ENCODE measurements at places on chromosomes 4 and X.

DNA sequence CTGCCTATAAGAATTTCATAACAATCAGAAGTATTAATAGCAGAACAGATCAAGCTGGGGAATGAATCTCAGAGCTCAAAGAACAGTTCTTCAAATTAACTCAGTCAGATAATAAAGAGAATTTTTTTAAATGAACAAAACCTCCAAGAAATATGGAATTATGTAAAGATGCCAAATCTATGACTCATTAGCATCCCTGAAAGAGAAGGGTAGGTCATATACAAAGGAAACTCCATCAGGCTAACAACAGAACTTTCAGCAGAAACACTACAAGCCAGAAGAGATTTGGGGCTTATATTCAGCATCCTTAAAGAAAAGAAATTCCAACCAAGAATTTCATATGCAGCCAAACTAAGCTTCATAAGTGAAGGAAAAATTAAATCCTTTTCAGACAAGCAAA, 28.6 kb downstream of the CBR4 start:
- no peak for DNase-seq

- no peak for DNase-seq
Observed at GRCh38 chr4:21888195-21888976, 60.2 kb downstream of the KCNIP4 start.

- DNase-seq, result no peak
Observed at GRCh38 chr4:85842540-85842939, 367.6 kb downstream of the ARHGAP24 start.

DNA sequence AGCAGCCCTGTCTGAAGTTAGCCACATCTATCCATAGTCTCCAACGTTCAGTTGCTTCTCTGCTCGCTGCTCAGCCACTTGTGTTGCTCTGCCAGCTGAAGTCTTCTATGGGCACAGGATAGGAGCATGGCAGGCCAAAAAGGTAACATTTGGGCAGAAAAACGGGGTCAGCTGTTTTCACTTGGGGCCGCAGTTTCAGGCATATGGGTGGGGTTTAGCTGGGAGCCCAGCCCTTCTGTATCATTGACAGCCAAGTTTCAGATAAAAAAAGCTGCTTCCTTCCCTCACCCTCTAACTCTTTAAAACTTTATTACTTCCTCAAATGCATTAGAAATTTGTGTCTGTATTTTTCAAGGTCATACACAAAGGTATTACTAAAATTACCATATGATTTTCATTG, 18.4 kb upstream of the MANBA start:
- no peak for DNase-seq

- DNase-seq, result no peak
Observed at GRCh38 chrX:153446950-153447580, 1.2 kb upstream of the TREX2 start.

GRCh38 chr4:90126805-90127204, 389 bp upstream of the CCSER1 start:
- no peak for DNase-seq

DNA sequence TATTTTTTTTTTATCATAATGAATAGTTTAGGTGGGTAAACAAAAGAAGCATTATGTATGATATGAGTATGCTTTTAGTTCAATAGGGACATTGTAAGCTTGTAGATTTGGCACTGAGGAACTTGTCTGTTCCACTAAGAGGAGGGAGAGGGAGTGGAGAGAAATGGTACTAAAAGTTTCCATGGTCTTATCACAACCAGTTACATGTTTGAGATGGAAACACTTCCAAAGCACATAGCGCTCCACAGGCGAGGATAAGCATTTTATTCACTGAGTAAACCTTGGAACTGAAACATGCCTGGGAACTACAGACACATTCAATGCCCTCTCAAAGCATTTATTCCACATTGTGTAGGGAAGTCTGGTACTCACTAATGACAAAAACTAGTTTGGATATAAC, 15.5 kb downstream of the MYOZ2 start:
- DNase-seq, result no peak

DNA sequence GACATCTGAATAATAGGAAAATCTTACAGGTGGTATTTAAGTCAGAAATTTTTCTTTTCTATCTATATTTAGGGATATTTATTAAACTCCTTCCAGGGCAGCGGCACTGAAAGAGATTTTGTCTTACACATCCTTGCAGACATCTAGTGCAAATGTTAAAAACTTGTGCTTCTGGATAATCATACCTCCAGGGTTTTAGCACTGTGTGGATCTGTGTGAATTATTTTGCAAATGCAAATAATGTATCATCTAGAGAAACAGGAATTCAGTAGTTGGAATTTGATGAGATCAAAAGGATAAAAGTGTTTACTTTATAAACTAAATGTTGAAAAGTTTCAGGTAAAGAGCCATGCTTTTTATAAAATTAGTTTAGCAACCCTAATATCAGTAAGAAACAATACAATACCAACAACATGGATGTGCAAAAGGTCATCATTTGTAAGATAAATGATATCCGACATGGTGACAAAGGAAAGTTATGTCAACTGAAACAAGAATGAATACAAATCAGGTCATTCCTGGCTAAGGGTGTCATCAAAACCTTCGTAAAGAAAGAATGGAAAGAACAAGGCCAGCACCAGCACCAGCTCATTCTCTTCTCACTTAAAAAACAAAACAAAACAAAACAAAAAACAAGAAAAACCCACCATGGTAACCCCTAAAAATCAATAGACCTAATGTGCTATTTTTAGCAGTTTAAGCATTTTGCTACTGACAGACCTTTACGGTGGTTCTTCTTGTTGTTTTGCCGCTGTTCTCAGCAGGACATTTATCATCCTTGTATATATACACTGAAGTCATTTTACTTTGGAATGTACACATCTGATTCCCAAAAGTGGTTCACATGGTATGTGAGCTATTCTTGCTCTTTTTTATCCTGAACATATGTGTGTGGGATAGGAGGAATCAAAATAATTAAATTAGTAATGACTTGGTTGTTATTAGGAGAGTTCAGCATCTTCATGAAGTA, 219.7 kb upstream of the NDST3 start:
- DNase-seq, result no peak

DNA sequence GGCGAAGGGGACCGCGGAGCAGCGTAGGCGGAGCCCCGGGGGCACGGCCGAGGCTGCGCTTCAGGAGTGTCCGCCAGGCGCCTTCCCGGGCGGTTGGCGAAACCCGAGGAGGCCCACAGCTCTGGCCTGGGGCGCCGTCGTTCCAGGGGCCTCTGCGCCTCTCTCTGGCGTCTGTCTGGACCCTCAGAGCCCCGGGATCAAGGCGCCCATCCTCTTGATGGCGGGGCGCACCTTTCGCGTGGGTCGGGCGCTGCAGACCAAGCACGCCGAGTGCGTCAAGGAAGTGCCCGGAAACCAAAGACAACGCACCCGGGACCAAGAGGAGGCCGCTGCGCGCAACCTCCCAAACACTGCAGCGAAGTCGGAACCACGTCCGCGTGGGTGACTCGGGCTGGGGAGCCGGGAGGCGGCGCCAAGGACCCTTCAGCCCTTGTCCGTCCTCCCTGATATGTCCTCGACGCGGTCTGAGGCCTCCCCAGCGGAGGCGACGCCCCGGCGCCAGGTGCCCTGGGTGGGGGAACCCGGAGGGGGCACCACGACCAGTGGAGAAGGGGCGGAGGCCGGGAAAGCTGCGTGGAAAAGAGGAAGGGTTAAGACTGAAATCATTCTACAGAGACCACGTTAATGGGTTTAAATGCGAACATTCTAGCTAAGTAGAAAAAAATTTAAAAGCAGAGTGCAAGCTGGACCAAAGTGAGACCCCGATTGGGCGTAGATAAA, 9.9 kb downstream of the HMX1 start:
- no peak for DNase-seq

- DNase-seq, result no peak
Observed at GRCh38 chrX:135112096-135112729, 8.1 kb downstream of the ETDB start.

GRCh38 chrX:1592470-1593142, 1.2 kb downstream of the AKAP17A start:
- DNase-seq, result peak; percentile 63

DNA sequence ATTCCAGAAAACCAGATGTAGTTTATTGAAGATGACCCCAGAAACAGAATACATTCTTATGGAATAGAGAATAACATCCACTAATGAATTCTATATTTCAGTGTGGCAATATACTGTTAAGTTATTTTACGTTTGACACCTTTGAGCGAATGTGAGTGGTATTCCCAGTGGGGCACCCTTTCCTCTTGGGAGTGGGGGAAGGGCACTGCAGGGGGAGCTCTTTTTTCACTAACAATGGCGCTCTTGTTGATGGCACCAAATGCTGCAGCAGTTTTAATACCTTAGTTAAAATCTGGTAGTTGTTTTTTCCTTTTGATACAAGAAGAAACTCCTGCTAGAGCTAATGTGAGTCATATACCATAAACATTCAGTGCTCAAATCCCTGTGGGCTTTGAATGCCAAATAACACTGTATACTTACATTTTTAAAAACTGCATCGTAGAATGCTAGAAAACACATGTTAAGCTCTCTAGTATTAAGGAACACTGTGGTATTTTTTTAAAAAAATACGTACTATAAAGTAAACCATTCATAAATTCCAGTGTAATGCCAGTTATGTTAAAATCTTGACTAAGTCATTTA, 178.5 kb downstream of the DCHS2 start:
- no peak for DNase-seq

- DNase-seq, result no peak
Observed at GRCh38 chr4:98318521-98318920, 57.3 kb downstream of the RAP1GDS1 start.

GRCh38 chrX:136714626-136715599, 65.8 kb downstream of the ARHGEF6 start:
- no peak for DNase-seq

- no peak for DNase-seq
Observed at GRCh38 chr4:113773014-113773413, 11.5 kb upstream of the CAMK2D start.

- no peak for DNase-seq
Observed at GRCh38 chr4:64360664-64361398, 48.4 kb downstream of the TECRL start.

DNA sequence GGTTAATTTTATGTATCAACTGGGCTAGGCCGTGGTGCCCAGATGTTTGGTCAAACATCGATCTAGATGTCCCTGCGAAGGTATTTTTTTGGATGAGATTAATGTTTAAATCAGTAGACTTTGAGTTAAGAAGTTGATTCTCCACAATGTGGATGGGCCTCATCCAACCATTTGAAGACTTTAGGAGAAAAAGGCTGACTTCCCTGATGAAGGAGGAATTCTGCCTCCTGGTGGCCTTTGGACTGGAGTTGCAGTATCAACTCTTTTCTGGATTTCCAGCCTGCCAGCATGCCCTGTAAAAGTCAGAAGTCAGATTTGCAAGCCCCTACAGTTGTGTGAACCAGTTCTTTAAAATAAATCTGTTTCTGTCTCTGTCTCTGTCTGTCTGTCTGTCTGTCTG, 91.4 kb downstream of the STK32B start:
- DNase-seq, result peak; percentile 35

- no peak for DNase-seq
Observed at GRCh38 chr4:154485127-154485773, 6.3 kb downstream of the DCHS2 start.

- peak; percentile 37 for DNase-seq
Observed at GRCh38 chrX:74422576-74423288, 1.4 kb downstream of the SLC16A2 start.

- DNase-seq, result peak; percentile 59
Observed at GRCh38 chr4:54473077-54473545, 184.6 kb upstream of the KIT start.

DNA sequence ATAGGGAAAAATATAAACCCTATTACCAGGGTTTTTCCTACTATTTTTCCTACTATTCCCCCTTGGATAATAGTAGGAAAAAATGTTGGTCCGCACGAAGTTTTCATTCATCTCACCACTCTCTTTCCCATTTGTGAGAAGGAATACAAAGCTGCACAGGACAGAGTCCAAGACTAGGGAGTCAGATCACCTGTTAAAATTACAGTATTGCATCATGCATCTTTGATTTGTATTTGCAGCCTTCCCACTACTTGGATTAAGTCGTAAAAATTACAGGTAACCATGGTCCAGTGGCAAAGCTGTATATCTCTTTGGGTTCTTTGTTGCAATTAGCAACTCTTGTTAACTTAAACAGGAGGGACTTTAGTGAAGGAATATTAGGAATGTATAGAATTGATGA, 121.5 kb downstream of the FNIP2 start:
- DNase-seq, result no peak

DNA sequence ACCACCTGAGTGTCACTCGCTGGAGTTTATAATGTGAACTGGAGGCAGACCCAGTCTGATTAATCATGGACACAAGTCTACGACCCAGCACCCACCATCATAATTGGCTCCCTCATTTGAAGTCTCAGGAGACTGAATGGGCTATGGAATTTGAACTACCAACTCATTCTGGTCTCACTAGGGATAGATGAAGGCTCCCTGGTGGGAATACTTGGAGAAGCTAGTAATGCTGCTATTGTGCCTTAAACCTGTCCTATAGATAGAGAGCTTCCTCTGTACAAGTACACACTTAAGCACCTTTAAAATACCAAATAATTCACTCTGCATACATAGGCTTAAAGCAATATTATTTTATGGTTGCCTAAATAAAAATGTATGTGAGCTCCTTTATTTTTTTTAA, 90.8 kb upstream of the SMARCAD1 start:
- DNase-seq, result no peak

DNA sequence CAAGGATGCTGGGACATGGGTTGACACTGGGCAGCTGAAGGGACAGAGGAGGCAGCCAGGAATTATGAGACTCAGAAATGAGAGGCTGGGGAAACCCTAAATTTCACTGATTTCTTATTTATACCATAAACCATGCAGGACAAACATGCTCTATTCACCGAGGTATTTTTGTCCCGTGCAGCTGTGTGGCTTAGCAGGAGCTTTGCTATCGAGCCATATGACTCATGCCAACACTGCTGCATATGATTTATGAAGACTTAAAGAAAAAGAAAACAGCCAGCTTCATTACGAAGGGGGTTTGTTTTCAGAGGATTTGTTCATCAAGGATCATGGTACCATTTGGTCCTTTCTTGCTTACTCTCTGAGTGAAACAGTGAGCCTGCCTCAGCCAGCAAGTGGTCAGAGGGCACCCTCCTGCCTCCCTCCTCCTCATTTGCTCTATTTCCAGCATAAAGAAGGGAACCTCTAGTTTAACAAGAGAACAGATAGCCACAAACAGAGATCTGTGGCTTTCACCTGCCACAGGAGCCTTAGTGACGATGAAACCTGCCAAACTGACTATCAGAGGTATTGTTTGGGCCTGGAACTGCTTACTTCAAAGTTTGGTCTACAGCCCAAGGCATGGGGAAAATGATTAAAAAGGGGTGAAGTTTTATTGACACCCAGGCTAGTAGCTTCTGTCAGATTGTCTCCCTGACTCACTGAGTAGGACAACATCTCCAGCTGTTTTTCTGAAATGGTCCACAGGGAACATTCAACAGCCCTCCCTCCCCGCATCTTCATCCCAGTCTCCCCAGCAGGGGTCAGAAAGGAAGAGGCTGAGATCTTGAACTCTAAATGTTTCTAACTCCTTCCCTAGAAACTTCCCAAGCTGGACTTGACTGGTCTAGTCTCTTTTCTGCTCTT, 80.1 kb upstream of the MAML3 start:
- no peak for DNase-seq

DNA sequence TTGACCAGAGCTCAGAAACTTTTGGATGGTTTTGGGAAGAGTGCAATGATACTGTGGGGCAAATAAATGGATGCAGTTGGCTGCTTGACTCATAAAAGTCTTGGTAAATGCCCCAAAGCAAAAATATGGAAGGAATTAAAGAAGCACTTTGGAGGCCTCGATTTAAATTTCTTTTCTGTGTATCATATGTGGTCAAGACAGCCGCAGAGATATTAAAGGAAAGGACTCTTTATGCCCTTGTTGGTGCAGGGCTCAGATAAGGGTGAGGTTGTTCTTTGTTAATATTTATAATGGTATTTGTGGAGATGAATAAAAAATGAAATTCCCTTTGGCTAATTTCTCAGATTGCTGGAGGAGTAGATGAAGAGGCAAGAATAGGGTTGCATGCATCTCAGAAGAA, 90.2 kb downstream of the NHS start:
- no peak for DNase-seq

Measured in liver (tissue), 10 donors.